Bone marrow (tissue), 2 donors: ENCODE measurements at places on chromosomes 12 and 14.

DNA sequence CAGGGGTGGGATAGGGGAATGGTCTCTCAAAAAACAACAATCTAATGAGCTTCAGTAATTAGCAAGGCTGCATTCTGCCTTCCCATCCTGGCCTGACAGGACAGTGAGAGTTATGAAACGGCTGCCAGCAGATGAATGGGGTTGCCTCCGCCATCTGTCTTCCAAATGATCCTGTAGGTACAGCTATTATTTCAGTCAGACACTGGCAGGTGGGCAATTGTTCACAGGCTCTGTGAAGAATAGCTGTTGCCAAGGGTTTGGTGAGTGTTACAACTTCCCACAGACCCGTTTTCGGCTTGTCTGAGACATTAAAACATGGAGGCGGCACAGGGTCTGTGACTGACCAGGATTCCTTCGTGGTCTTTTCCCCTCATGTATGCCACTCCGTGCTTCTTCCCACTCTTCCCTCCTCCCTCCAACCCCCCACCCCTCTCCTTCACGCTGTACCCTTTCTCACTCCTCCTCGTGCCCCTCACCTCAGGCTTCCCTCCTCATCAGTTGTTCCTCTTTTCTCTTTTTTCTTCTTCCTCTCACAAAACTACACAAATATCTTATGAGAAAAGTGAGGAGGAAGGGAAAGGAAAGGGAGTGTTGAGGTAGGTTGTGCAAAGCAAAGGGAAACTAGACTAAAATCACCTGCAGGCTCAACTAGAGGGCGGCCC lies 160.8 kb upstream of the GZMB start:
- DNase-seq, result no peak

GRCh38 chr12:127398016-127398710 lies 868.8 kb upstream of the TMEM132C start:
- no peak for DNase-seq

DNA sequence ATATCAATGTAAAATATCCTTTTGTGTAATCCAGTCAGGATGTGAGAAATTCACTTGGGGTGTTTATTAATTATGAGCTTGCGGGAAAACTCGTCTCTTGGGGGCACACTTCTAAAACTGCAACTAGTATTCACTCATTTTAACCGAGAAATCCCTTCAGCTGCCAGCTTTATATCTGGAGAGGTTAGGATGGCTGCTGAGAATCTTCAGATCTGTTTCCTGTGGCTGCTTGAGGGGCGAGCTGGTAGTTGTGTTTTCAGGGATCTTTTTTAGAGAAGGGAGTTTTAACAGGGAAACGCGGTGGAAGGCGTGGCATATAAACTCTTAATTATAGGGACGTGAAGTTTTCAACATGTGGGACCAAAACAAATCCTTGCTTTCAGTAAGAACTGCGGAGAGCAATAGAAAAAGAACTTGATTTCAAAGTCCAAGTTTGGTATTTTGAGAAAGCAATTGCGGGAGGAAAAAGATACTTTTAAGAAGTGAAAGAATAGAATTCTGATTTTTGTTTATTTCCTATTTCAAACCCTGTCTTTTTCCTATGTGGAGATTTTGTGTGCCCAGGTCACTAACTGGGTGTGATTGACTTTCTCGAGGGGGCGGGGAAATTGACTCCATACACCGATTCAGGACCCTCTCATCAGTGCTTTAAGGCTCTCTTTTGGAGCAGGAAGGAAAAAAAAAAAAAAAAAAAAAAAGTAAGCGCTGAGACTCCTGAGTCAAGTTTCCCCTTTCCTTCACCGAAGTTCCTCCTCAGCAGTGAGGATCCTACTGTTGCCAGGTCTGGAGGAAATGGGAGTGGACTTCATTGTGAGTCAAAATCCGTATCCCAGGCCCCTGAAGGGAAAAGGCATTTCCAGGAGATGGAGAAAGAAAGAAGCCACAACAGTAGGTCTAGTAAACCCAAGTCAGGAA lies 1.1 kb downstream of the PPFIBP1 start:
- no peak for DNase-seq

DNA sequence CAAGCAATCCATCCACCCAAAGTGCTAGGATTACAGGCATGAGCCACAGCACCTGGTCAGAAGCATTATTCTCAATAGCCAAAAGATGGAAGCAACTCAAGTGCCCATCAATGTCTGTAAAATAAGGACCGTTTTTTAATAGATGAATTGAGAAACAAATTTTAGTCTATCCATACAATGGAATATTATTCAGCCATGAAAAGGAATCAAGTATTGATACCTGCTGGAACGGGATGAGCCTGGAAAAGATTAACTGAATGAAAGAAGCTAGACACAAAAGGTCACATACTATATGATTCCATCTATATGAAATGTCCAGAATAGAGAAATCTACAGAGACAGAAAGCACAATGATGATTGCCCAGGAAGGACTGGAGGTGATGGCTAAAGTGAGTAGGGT lies 9.1 kb upstream of the FBXW8 start:
- DNase-seq, result no peak

GRCh38 chr14:68978172-68978911 lies 760 bp downstream of the ACTN1 start:
- peak; percentile 24 for DNase-seq

GRCh38 chr12:22656831-22657230 lies 31.9 kb downstream of the ETNK1 start:
- no peak for DNase-seq

- DNase-seq, result no peak
Measured at GRCh38 chr14:97107760-97108159, 310.6 kb downstream of the VRK1 start.

DNA sequence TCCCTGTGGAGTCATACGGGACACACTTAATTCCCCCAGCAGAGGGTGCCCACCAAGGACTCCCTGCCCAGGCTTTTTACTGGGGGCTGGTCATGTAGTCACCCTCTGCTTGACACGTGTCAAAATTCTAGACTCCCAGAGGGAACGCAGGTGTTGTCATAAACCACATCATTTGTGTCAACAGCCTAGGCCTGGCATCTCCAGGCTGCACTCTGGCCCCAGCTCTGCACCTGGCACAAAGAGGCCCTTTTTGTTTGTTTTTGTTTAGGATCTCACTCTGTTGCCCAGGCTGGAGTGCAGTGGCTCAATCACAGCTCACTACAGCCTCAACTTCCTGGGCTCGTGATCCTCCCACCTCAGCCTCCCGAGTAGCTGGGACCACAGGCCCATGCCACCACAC lies 21.1 kb downstream of the BRI3BP start:
- no peak for DNase-seq

GRCh38 chr12:64706306-64706705 lies 52.9 kb downstream of the GNS start:
- no peak for DNase-seq

DNA sequence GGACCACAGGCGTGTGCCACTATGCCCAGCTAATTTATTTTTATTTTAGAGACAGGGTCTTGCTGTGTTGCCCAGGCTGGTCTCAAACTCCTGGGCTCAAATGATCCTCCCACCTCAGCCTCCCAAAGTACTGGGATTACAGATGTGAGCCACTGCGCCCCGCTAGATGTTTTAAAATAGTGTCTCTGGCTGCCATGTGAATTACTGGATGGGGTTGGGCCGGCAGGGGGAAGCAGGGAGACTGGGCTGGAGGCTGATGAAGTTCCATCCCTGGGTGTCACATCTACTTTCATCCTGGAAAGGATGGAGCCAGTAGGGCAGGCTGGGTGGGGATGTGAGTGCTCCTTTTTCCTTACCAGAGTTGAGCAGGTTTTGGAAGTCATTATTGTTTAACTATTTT lies 46.1 kb downstream of the DNAH10 start:
- no peak for DNase-seq

DNA sequence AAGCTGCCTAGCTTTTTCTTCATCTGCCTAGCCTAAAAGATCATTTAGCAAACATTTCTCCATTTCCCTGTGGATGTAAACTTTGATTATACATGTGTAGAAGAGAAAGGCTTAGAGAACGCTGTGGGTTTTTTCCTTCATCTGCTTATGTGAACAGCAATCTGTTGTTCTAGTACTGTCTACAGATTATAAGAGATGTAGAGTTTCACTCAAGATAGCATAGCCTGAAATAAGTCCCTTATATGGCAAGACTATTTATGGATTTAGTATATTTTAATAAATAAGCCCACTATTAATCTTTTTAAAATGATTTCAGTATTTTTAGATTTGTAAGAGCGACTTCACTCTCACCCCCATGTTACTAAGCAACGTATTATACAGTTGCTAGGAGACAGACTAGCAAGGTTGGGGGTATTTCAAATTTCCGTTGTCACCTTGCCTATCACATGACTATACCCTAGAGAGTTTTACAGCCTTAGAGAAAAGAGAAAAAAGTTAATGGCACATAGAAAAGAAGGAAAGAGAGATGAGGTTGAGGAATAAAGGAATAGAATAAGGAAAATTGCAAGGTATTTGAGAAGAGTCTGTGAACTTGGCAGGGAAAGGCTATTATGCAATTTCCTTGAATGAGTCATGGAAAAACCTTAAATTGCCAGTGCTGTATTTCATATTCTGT lies 12.2 kb upstream of the TUBA1A start:
- peak; percentile 55 for DNase-seq

- no peak for DNase-seq
Measured at GRCh38 chr12:39764944-39765560, 145.4 kb upstream of the ABCD2 start.

DNA sequence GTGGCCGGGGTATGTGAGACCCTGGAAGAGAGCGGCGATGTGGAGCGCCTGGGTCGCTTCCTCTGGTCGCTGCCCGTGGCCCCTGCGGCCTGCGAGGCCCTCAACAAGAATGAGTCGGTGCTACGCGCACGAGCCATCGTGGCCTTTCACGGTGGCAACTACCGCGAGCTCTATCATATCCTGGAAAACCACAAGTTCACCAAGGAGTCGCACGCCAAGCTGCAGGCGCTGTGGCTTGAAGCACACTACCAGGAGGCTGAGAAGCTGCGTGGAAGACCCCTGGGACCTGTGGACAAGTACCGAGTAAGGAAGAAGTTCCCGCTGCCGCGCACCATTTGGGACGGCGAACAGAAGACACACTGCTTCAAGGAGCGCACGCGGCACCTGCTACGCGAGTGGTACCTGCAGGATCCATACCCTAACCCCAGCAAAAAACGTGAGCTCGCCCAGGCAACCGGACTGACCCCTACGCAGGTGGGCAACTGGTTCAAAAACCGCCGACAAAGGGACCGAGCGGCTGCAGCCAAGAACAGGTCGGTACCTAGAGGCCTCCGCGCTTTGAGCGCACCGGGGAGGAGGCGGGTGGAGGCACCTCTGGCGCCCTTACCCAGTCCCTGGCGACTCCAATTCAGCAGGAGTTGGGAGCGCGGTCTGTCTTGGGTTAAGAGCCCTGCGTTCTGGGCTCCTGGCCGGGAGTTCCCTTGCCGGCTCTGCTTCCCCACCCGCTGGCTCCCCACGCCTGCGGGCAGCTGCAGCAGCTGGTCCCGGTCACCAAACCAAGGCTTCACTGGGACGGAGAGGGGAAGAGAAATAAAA lies 700 bp downstream of the SIX6 start:
- no peak for DNase-seq

- no peak for DNase-seq
Measured at GRCh38 chr12:49296836-49297694, 2.1 kb downstream of the PRPH start.

DNA sequence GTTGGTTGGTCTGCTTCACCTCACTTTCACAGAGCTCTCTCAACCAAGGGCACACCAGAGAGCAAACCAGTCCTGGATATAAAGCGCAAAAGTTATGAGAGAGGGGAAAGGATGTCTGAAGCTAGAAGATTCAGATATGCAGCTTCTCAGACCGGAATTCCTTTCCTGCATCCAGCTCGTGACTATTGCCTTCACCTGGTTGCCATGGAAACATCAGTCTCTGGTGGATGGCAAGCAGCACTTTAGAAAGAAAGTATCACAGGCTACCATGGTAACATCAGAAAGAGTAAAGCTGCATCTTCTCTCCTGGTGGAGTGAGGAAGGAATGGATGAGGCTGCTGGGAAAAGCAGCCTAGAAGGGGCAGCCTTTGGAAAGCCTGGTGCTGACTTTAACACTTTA lies 13.7 kb downstream of the REM2 start:
- DNase-seq, result no peak

DNA sequence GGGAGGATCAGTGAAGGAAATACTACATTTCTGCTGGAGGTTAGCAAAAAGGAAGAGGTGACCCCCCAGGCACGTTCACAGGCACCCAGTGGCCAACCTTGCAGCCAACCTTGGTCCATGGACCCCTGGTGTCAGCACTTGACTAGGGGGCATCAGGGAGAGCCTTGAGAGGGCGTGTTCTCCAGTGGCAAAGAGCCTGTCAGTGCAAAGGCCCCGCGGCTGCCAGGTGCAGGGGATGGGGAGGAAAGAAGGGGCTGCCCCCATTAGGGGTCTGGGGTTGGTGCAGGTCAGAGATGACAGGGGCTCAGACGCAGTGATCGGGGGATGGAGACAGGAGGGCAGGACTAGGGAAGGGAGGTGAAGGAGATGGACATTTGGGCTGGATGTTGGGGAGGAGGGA lies 22.7 kb upstream of the ULK1 start:
- DNase-seq, result no peak

DNA sequence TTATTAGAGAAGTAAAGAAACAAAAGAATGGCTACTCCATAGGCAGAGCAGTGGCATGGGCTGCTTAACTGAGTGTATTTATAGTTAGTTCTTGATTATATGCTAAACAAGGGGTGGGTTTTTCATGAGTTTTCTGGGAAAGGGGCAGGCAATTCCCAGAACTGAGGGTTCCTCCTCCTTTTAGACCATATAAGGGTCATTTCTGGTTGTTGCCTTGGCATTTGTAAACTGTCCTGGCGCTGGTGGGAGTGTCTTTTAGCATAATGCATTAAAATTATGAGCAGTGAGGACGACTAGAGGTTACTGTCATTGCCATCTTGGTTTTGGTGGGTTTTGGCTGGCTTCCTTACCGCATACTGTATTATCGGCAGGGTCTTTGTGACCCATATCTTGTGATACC lies 40.1 kb downstream of the CCDC60 start:
- DNase-seq, result no peak

- no peak for DNase-seq
Measured at GRCh38 chr14:68506645-68507419, 286.0 kb downstream of the ZFP36L1 start.

DNA sequence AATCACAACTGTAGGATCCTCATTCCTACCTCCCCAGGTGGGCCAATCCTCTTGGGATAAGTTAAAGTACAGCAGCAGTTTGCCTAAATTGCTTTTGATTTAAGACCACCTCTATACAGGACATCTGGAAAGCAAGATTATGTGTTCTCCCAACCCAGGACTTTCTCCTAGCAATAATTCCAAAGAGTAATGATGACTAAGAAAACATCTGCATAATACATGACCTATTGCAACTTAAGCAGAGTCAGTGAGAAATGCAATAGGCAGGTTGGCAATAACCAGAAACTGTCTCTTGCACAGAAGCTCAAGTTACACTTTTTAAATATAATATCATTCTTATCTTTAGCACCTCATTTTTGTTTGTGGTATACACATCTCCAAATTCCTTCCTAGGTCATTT lies 275.4 kb downstream of the TRHDE start:
- DNase-seq, result no peak

DNA sequence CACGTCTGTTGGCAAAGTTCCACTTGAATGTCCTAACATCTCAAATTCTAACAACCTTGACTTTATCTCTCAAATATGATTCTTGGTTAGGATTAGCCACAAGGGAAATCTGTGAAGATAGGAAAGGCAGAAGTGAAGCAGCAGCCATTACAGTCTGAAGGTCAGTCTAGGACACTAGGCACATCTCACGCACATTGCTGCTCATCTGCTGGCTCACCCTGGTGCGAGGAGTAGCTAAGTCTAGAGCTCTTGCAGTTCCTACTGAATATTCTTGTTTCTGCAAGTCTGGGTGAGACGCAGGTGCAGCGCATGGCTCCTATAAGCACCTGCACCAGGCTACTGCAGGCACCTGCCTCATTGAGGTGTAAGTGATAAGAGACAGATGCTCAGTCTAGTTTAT lies 6.4 kb upstream of the SLC25A3 start:
- DNase-seq, result no peak
